ENCODE measurements at places on chromosomes 1 and 21. TPM values are rescaled to one million over a fixed set of nuclear protein-coding genes. Genes with fewer than 3 reads are reported as not detected.
A peak's percentile ranks its signal among the peaks of the same experiment; 100 is the strongest.

- DNase-seq: peak; percentile 50
Measured at GRCh38 chr1:54442185-54442584, 36.0 kb upstream of the SSBP3 start.

DCLRE1B gene
- 16.6 TPM for total RNA-seq

GRCh38 chr21:43881935-43882334 lies 16.9 kb downstream of the AGPAT3 start:
- DNase-seq: no peak

- peak; percentile 72 for DNase-seq
Measured at GRCh38 chr1:17546946-17547670, 7.6 kb downstream of the ARHGEF10L start.

- DNase-seq: no peak
Measured at GRCh38 chr1:150890033-150890416, 3.1 kb downstream of the CTXND2 start.

Data from H7 (cell line).